IPS DF 6.9 (cell line): ENCODE measurements at places on chromosomes 13 and 19.

- no peak for DNase-seq
Observed at GRCh38 chr19:2213799-2214198, 22.3 kb downstream of the PLEKHJ1 start.

DNA sequence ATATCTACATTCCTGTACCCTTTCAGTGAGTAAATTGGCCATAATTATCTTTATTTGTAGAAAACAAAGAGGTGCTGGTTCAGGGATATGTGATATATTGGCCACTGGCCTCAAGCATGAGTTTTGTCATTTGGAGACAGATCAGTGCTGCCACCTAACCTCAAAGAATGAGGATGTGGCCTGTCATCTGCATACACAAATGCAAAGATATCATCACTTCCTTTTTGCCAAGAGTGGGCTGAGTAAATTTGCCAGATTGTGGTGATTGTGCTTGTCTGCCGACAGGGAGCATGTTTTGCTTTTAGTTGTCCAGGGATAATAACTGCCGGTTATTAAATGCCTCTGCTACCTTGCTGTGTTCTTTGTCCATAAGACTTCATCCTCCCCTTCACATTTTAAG, 44.2 kb downstream of the WASF3 start:
- no peak for DNase-seq

DNA sequence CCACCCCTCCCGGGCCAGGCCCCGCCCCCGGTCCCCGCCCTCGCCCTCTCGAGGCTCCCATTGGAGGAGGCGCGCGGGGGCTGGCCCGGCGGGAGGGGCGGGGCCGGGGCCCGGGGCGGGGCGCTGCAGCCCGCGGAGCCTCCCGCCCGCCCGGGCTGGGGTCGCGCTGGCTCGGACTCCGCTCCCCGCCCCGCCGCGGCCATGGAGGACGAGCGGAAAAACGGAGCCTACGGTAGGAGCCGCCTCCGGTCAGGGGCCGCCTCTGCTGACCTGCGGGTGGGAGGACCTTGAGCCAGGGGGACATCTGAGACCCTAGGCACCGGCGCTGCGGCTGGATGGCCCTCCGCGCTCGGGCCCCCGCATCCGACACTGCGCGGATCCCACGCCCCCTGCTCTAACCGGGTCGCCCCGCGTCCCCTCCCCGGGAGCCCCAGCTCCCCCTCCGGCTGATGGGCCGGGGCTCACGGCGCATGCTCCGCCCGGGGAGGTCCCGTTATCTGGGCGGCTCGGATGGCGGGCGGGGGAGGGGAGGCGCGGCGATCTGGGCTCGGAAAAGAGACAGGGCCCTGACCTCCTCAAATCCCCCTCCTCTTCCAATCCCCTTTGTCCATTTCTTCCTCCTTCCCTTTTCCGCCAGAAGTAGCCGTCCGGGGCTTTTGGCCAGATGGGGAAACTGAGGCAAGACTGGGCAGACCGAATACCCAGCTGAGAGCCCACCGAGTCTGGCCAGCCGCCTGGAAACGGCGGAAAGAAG, 15.4 kb upstream of the AP1M2 start:
- DNase-seq, result no peak

- DNase-seq, result no peak
Observed at GRCh38 chr13:94324767-94325540, 154.5 kb downstream of the DCT start.
